ENCODE measurements at places on chromosomes 12 and 14.

- DNase-seq = no peak
Measured at GRCh38 chr14:59208224-59208814, 19.9 kb downstream of the DAAM1 start.

- DNase-seq = no peak
Measured at GRCh38 chr12:7498809-7499208, 4.8 kb downstream of the CD163 start.

DNA sequence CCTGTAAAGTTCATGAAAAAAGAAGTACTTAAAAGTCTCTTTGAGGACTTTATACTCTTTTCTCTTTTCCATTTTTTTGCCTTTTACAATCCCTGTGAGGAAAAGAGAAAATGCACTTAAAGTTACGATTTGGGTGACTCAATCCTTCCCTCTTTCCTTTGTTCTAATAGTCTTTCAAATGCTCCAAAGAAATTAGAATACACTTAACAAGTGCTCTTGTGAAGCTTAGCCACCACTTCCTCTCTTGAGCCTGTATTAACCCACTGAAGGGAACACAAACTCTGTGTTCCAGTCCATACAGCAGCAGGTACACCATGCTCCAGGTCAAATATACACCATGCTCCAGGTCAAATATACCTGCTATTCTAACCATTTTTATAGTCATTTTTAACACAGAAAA, 581.1 kb upstream of the MGAT4C start:
- DNase-seq = no peak

- DNase-seq = no peak
Measured at GRCh38 chr14:56207626-56208292, 89.5 kb downstream of the PELI2 start.

GRCh38 chr12:4160314-4161040, 113.1 kb upstream of the CCND2 start:
- DNase-seq = no peak

DNA sequence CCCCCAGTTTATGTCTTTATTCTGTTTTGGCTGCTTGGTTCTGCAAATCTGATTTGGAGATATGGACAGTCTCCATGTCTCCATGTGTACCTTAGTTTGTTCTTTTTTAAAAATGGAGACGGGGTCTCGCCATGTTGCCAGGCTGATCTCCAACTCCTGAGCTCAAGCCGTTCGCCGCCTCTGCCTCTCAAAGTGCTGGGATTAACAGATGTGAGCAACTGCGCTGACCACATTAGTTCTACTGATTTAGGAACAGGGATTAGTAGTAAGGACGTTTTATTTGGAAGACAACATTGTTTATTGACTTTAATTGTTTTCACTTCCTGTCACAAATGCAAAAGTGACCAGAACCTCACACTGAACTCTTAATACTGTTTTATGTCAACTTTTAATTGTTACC, 14.7 kb downstream of the AEBP2 start:
- DNase-seq = no peak

GRCh38 chr14:21308132-21308478, 28.2 kb downstream of the RPGRIP1 start:
- DNase-seq = peak; percentile 16

DNA sequence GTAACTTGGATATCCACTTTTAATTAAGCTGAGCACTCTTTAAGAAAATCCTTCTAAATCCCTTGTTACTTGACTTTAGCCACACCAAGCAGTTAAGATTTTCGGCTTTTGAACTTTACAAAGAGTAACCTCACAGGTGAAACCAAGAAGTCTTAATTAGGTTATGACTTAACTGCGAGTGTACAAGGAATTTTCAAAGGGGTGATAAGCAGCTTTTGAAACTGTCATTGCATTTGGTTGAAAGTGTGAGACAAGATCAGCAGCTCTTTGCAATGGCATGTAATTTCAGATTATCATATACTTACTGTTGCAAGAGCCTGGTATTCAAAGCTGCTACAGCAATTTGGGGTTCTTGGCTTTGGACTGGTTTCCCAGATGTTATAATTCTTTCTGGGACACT, 137.5 kb downstream of the TMEM117 start:
- no peak for DNase-seq

DNA sequence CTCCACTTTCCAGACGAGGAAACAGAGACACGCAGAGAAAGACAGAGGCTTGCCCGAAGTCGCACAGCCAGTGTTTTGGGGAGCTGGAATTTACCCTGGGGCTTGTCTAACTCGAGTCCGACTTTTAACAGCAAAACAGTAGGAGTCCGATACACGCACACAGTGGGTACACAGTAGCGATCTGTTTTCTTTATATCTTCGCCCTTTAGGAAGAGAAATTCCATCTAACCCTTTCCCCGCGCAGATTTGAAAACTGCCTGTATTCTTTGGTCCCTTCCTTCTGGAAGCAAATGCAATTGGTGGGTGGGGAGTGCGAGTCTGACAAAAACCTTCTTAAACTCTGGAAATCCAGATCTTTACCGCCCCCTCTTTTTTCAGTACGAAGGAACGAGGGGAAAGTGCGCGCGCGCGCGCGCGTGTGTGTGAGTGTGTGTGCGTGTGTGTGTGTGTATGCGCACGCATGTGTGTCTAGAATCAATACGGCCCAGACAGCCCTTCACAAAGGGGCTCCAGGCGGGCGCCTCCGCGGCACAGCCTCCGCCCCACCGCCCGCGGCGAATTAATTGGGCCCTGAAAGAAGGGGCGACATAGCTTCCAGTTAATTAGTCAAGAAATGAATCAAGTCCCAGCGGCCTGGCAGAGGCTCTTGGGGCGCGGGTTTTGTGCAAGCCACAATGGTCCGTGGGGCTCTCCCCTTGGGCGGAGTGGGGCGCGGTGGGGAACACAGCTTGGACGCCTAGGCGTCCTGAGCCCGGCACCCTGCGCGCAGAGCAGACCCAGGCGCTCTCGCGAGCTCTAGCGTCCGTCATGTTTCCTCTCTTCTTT, 14.0 kb upstream of the TBX3 start:
- no peak for DNase-seq

DNA sequence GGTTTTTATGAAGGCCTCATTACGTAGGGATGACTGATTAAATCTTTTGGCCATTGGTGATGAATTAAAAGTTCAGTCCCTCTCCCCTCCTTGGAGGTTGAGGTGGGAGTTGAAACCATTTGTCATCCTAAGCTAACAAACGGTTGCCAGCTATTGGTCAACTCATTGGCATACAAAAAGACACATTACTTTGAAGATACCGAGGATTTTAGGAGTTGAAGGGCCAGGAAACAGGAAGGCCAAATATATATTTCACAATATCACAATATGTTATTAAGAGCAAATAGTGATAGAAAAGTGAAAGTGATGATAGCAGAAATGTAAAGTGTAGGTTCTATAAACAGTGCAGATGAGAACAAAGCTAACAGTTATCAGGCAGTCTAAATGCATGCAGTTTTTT, 24.4 kb downstream of the RCOR1 start:
- no peak for DNase-seq

DNA sequence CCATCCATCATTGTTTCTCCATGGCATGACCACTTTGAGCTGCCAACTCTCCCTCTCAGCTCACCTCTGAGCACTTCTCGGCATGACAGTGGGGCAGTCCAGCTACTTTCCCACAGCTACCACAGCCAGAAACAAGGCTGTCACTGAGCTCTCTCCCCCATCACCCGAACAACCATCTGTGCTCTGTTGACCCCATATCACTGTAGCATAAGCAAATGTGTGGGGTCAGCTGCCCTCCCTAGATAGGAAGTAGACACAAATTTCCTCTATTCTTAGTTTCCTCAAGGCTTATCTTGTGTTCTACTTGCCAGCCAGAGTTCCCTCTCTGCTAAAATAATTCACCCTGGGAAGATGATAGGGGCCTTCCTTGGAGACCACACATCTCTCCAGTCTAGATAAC, 82.6 kb upstream of the FUT8 start:
- DNase-seq = no peak

- DNase-seq = no peak
Measured at GRCh38 chr14:52081964-52082363, 13.1 kb upstream of the NID2 start.

DNA sequence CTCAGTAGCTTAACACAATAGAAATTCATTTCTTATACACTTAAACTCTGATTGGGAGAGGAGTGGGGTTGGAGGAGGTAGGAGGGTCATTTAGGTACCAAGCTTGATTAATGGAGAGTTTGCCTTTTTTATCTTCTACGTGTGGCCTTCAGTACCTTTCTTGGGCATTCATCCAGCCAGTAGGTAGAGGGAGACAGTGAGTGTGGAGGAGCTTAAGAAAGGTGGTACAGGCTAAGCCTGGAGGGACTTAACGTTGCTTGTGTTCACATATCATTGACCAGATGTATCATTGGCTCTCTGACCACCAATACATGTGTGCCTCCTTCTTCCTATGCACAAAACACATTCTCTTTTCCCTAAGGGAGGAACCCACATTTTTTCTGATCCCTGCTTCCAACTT, 232.9 kb upstream of the CRY1 start:
- no peak for DNase-seq

DNA sequence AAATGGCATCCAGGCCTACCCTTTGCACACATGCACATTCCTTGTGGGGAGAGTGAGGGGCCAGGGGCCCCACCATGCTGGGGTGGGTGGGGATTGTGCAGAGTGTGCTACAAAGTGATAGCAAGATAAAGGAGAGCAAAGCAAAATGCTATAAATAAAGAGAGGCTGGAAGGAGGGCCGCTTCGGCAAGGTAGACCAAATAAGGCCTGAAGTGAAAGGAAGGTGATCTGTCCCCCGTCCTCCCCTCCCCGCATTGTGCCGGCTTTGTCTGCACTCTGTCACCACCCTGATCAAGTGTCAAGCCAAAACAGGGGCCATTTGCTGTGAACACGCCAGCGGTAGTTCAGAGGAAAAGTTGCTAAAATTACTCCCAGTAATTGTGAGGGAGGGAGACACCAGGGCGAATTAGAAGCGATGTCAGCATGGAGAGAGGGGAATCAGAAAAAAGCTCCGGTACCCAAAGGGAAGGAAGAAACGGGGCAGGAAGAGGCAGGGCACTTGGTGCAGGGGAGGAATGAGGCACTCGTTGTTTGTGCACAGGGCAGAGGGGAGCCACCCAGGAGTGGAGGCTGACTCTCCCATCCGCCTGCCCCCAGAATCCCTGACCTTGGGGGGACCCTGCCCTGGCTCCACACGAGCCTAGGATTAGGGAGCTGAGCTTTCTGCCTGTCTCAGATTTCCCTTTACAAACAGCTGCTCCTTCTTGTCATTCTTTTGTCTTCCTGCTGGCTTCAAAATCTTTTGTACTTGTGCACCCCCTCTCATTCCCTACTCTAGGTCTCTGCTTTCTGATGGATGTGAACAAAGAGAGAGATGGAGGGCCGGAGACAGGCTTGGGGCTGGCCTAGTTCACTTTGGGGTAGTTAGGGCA, 2.9 kb upstream of the MYH7 start:
- DNase-seq = no peak

DNA sequence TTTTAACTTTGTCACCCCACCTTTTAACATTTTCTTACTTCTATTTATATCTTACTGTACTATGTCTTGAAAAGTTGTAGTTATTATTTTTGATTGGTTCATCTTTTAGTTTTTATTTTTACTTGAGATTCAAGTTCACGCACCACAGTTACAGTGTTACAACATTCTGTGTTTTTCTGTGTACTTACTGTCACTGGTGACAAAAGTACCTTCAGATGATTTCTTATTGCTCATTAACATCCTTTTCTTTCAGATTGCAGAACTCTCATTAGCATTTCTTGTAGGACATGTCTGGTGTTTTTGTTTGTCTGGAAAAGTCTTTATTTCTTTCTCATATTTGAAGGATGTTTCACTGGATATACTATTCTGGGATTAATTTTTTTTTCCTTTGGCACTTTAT, 289.9 kb downstream of the BCAT1 start:
- DNase-seq = no peak

- no peak for DNase-seq
Measured at GRCh38 chr14:58272588-58273372, 25.6 kb upstream of the ARID4A start.

- DNase-seq = no peak
Measured at GRCh38 chr12:88243982-88244381, 101.9 kb downstream of the TMTC3 start.

GRCh38 chr12:92226961-92227360, 81.3 kb upstream of the BTG1 start:
- no peak for DNase-seq

DNA sequence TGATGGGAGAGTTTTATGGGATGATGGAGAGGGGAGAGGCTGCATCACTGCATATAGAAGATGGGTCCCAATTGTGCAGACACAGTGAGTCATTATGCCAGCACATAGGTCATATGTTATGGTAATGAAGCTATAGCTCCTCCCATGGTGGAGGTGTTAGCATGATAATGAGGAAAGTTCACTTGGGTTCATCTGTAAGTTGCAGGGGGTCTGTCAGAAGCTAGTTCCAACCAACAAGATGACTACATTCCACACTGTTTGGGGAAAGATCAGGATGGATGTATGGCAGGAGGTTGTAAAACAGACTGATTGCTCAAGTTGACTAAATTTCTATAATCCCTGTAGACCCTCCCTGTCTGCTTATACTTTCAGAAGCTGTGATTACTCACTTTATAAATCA, 561.3 kb downstream of the C12orf50 start:
- DNase-seq = no peak

DNA sequence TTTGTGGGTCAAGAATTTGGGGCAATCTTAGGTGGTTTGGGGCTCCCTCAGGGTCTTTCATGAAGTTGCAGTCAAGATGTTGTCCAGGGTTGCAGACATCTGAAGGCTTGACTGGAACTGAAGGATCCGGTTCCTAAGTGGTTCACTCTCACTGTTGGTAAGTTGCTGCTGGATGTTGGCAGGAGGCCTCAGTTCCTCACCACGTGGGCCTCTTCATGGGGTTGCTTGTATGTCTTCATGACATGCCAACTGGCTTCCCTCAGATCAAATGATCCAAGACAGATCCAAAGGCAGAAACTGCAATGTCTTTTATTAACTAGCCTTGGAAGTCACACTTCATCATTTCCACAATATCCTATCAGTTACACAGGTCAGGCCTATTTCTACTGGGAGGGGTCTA, 49.2 kb downstream of the ARF6 start:
- no peak for DNase-seq

GRCh38 chr12:120404271-120404670, 33.6 kb upstream of the COX6A1 start:
- DNase-seq = no peak

DNA sequence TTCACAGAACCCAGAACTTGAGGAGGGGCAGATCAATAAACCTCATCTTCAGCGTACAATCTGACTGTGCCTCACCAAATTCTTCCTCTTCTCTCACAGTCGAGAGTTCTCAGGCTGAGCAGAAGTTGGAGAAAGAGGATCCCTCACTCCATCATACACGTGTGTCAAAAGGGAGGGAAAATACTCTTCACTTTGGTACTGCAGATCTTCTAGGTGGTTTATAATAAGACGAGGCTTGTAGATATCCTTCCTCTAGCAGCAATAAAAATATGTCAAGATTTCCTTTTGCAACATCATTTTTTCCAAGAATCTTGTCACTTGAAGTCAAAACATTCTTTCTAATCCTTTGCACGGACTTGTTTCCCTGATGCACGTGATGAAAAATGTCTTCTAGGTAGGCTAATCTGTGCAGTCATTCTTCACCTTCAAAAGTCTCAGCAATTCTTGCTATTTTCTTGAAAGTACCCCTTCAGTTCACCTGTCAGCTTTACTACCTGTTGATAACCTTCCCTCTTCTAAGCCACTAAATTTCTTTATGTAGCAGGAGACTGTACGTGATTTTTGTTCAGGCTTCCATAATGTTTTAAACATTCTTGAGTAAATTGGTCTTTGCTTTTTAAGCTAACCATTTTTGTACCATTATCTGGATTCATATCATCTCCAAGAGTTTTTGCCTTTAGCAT, 214.1 kb downstream of the NUAK1 start:
- DNase-seq = no peak

GRCh38 chr12:100138048-100138802, 4.4 kb downstream of the BLTP3B start:
- no peak for DNase-seq

- DNase-seq = no peak
Measured at GRCh38 chr12:124369055-124369826, 74.3 kb downstream of the RFLNA start.

Measured in NCI-H1417 treated with DMSO at 0.1 percent for 48 hours (cell line).